MCF 10A (cell line): ENCODE measurements at places on chromosomes 3 and 15. TPM values are rescaled to one million over a fixed set of nuclear protein-coding genes. Genes with fewer than 3 reads are reported as not detected.
A peak's percentile ranks its signal among the peaks of the same experiment; 100 is the strongest.

The ANKRD34C gene
- not detected in 2 replicates for total RNA-seq

The CHRM5 gene
- not detected in 2 replicates for total RNA-seq

The RBM6 gene
- total RNA-seq = 58.0 and 65.8 TPM in 2 replicates

DNA sequence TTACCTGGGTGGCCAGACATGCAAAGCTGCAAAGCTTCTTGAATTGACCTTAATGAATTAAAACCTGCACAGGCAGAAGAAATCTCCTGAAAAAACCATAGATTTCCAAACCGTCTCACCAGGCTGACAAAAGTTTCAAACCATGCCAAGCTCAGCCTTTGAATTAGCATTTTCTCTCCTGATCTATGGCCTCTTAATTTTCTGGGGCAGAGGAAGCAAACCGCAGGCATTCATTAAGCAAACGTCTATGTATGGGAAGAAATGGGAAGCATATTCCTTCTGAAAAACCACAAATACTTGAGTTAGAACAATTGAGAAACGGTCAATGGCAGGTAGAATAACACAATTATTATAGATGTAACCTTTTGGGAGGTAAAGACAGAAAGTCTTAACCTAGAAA lies 500.2 kb upstream of the NR2F2 start:
- H3K36me3 ChIP-seq = no peaks in the 10 kb centered on the region
- H3K4me1 ChIP-seq = no peaks in the 10 kb centered on the region
- H3K27me3 ChIP-seq = no peaks in the 10 kb centered on the region
- H3K27ac ChIP-seq = no peak overlapping the region
- no peak for DNase-seq

DNA sequence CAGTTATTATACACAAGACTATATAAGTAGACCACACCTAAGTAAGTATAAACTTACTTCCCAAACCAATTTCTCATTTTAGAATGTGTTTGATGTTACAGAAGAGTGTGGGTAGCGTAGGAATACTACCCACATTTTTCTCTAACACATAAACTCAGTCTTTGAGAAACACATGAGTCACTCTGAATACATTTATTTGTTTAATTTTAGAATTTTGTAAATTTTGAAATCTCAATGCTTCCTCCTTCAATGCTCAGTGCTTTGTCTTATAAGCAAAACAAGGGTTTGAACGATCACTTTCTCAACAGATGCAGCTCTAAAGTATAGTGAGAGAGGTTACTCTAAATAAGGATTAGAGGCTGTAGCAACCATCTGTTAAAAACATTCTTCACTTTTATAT lies 700.8 kb downstream of the SI start:
- peaks cover 23% of the 10 kb centered on the region for H3K27me3 ChIP-seq
- no peak for DNase-seq
- no peak overlapping the region for H3K4me3 ChIP-seq
- no peaks in the 10 kb centered on the region for H3K36me3 ChIP-seq

DNA sequence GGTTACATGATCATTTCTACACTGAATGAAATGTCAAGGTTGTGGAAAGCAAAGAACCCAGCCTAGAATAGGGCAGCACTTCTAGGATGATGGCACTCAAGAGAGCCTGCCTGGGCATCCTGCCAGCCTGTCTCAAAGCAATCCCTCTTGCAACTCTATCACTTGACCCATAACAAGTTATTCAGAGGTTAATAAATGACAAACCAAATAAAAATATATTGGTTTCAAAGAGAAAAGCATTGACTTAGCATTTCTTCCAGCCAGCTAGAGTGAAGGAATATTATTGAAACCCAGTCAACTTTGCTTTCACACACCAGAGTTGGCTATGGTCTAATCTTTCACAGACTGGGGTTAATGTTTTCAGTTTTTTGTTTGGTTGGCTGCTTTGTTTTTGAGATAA lies 214.6 kb upstream of the UBE2E2 start:
- H3K27me3 ChIP-seq = peaks cover 1% of the 10 kb centered on the region
- no peak for DNase-seq
- H3K4me1 ChIP-seq = no peaks in the 10 kb centered on the region

DNA sequence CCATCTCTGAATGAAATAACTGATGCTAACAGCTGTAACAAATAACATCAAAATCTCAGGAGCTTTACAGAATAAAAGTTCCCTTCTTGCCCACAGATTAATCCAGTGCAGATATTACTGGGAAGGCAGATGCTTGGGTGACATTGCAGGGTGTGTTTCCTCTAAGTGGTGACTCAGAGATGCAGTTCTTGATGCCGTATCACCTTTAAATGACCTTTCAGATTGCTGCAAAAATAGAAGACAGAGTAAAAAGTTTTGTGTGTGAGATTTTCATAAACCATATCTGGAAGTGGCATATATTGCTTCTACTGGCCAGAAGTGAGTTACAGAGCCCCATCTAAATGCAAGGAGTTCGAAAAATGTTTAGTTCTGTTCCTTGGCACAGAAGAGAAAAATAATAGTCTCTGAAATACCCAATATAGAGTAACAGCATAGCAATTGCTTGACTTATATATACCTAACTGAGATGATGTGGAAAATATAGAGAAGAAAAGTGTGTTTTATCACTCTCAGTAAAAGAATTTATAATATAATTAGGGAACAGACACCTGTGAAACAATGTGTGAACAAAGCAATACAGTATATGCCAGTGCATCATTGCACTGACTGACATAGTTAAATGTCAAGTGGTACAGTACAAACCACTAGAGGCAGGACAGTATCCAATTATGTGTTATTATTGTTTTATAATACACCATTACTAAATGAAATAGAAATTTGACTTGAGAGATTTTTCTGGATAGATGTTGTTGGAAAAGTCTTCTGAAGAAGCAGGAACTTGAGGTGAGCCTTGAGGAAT lies 430.7 kb upstream of the CBLB start:
- H3K4me3 ChIP-seq = no peak overlapping the region
- H3K4me1 ChIP-seq = peaks cover 6% of the 10 kb centered on the region
- no peak overlapping the region for H3K27ac ChIP-seq
- DNase-seq = peak; percentile 22
- H3K36me3 ChIP-seq = no peaks in the 10 kb centered on the region

DNA sequence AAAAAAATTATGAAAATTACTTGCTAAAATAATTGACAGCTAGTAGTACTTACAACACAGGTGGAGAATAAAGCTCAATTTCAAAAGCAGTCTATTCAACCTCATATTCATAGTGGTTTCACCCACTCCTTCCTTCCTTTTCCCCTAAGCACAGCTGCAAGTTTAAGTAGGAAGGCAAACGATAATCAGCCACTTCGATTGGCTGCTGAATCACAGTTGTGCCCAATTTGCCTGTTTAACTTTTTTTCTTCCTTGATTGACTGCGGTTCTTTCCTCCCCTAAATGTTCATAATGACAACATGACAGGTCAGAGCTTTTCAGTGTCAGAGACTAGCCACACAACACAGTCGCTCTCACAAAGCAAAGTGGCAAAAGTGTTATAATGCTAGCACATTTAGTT lies 468.0 kb upstream of the GBE1 start:
- H3K27me3 ChIP-seq = no peaks in the 10 kb centered on the region
- H3K36me3 ChIP-seq = no peaks in the 10 kb centered on the region
- no peak overlapping the region for H3K27ac ChIP-seq
- no peak overlapping the region for H3K4me3 ChIP-seq
- H3K4me1 ChIP-seq = peaks cover 5% of the 10 kb centered on the region

DNA sequence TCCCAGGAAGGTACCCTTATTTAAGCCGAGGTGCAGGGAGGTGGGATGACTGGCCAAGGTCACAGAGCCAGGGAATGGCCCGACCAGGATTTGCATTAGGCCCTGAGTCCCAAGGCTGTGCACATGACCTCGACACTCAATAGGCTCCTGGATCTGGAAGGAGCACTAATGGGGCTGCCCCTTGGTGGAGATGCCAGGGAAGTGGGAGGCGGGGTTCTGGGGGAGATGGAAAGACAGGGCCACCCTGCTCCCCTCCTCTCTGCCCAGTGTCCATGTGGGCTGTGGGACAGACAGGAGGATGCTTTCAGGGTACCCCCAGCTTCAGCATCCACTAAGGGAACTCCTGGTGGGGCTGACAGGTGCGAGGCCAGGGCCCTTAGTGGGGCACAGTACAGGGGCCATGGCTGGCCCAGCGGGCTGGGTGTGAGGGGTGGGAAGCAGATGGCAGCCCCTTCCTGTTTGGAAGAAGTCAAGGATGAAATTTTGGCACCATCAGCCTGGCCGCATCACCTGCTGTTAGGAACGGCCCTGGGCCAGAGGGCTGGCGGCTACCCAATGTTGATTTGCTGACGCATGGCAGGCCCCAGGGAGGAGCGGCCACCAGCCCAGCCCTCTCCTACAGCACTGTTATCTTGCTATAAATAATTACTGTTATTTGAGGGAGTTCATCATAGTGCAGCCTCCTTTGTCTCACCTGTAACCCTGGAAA lies 37.3 kb downstream of the ATP2B2 start:
- H3K36me3 ChIP-seq = no peaks in the 10 kb centered on the region
- H3K27ac ChIP-seq = no peak overlapping the region
- H3K4me1 ChIP-seq = no peaks in the 10 kb centered on the region
- H3K4me3 ChIP-seq = no peak overlapping the region
- H3K27me3 ChIP-seq = peaks cover 29% of the 10 kb centered on the region

- DNase-seq = peak; percentile 52
- H3K27me3 ChIP-seq = peaks cover 16% of the 10 kb centered on the region
- H3K27ac ChIP-seq = no peak overlapping the region
- no peak overlapping the region for H3K4me3 ChIP-seq
- no peaks in the 10 kb centered on the region for H3K4me1 ChIP-seq
These were observed 75.3 kb downstream of the TMEM108 start for GRCh38 chr3:133113526-133113925.

GRCh38 chr15:65918945-65919344 lies 49.7 kb downstream of the RAB11A start:
- H3K4me3 ChIP-seq = no peak overlapping the region
- no peaks in the 10 kb centered on the region for H3K27me3 ChIP-seq
- H3K4me1 ChIP-seq = peaks cover 6% of the 10 kb centered on the region
- H3K36me3 ChIP-seq = no peaks in the 10 kb centered on the region

- H3K4me1 ChIP-seq = peaks cover 5% of the 10 kb centered on the region
- H3K27ac ChIP-seq = no peak overlapping the region
- no peaks in the 10 kb centered on the region for H3K27me3 ChIP-seq
These were observed 191.8 kb downstream of the MAGI1 start for GRCh38 chr3:65846936-65847335.

DNA sequence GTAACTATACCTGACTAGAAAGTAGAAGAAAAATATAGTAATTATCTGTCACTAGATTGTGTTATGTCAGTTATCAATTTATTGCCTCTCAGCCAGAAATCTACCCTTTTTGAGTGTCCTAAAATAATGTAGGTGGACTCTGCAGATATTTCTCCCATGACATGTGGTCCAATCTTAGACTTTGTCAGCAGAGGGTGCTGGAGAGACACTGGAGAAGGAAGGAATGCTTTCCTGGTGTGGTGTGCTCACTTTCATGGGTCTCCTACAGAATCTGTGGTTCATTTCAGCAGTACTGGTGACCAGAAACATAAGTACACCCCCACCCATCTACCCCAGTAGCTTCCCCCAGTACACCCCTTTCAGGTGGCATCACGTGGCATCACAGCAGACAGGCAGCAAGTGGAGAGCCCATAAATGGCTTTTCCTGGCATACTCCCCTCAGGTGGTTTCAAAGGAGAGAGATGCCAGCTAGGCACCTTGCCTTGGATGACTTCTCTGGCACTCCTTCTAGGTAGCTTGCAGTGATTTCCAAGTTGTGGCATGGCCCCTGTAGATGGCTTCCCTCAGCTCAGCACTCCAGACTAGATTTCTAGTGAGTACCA lies 114.7 kb downstream of the GADL1 start:
- H3K36me3 ChIP-seq = no peaks in the 10 kb centered on the region
- H3K27me3 ChIP-seq = no peaks in the 10 kb centered on the region
- H3K4me1 ChIP-seq = no peaks in the 10 kb centered on the region
- no peak overlapping the region for H3K4me3 ChIP-seq

- no peak for DNase-seq
- no peaks in the 10 kb centered on the region for H3K4me1 ChIP-seq
- H3K27ac ChIP-seq = no peak overlapping the region
- H3K36me3 ChIP-seq = no peaks in the 10 kb centered on the region
- no peak overlapping the region for H3K4me3 ChIP-seq
- H3K27me3 ChIP-seq = peaks cover 11% of the 10 kb centered on the region
These were observed 203.2 kb upstream of the PPP2R3A start for GRCh38 chr3:135762188-135762856.

DNA sequence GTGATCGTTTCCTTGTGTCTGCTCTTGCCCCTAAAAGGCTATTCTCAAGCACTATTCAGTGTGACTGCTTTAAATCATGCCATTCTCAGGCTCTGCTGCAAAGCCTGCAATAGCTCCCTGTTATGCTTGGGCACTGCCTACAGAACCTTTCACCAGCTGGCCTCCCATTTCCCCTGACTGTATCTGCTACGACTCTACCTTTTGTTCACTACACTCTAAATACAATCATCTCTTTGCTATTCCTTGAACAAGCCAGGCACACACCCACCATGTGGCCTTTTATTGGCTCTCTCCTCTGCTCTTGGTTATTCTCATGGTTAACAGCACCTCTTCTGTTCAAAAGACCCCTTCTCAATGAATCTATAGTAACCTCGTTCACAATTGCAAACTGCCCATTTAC lies 29.6 kb upstream of the FNDC3B start:
- no peak for DNase-seq
- no peak overlapping the region for H3K27ac ChIP-seq
- no peak overlapping the region for H3K4me3 ChIP-seq
- no peaks in the 10 kb centered on the region for H3K27me3 ChIP-seq
- no peaks in the 10 kb centered on the region for H3K4me1 ChIP-seq
- H3K36me3 ChIP-seq = no peaks in the 10 kb centered on the region

- H3K4me1 ChIP-seq = no peaks in the 10 kb centered on the region
- H3K36me3 ChIP-seq = no peaks in the 10 kb centered on the region
- H3K4me3 ChIP-seq = no peak overlapping the region
- no peak for DNase-seq
- peaks cover 45% of the 10 kb centered on the region for H3K27me3 ChIP-seq
- H3K27ac ChIP-seq = no peak overlapping the region
These were observed 18.1 kb downstream of the CX3CR1 start for GRCh38 chr3:39261726-39262125.
